H9 (cell line): ENCODE measurements at places on chromosomes 12 and 14. TPM values are rescaled to one million over a fixed set of nuclear protein-coding genes. Genes with fewer than 3 reads are reported as not detected.

GRCh38 chr12:46184798-46185595 lies 83.8 kb downstream of the SLC38A1 start:
- DNase-seq: no peak

LIN7A gene
- total RNA-seq: 18.3 and 18.4 TPM in 2 replicates

GRCh38 chr14:52987042-52987441 lies 36.2 kb upstream of the FERMT2 start:
- no peak for DNase-seq

GRCh38 chr14:63241096-63241495 lies 36.9 kb downstream of the RHOJ start:
- DNase-seq: no peak

DNA sequence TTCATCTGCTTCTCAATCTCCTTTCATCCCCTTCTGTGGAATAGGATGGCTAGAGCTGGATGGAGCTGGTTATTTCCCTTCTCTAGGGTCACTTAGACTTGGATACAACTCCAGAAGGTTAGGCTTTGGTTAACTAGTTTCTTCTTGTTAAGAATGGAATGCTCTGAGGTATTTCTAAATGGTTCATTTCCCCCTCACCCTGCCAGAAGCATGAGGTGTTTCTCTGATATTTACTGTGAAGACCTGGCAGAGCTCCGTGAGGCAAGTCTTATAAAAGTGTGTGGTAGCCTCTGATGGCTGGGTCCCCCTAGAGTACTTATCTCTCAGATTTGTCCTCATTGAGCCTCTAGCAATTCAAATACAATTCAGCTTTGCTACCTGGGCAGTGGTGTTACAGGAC lies 207.9 kb downstream of the SLC16A7 start:
- DNase-seq: no peak

DNA sequence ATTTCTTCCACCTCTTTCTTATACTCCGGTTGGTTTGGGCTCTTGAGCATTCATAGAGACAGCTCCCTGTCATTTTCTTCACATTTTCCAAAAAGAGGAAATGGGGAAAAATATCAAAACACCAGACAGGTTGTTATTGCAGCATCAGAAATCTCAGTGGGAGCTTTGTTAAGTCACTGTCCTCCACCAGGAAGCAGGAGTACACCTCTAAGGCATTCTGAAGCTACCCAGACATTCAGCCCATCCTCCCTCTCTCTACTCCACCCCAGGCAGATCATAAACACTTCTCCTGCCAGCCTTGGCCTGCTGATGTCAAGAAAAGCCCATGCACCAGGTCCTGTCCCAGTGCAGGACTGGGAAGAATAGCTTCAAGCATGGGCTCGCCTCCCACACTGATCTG lies 1198.3 kb downstream of the VRK1 start:
- no peak for DNase-seq

EXOC3L4 gene
- total RNA-seq: 0.39 and 0.42 TPM in 2 replicates

GRCh38 chr14:77076113-77076631 lies 21.9 kb upstream of the CIPC start:
- DNase-seq: no peak

GRCh38 chr14:30243207-30243606 lies 315.6 kb upstream of the PRKD1 start:
- DNase-seq: no peak

MANSC4 gene
- not detected in 2 replicates for total RNA-seq

DNA sequence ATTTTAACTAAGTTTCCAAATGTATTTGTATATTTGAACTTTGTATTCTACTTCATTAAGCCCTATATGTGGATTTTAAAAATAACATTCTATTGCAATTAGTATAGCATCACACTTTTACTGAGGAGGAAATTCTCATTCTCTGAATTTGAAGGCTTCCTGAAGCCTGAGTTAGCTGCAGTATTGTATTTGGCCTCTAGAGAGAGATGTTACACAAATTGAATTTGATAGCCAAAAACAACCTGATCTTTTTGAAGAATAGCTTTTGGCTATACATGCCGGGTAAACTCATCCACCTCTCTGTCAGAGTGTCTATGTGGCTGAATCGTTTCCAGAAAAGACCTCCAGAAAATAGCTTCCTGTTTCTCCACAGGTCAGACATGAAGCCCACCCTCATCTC lies 316.5 kb upstream of the OR4E1 start:
- DNase-seq: no peak
